ENCODE measurements at places on chromosomes 2 and 18.

DNA sequence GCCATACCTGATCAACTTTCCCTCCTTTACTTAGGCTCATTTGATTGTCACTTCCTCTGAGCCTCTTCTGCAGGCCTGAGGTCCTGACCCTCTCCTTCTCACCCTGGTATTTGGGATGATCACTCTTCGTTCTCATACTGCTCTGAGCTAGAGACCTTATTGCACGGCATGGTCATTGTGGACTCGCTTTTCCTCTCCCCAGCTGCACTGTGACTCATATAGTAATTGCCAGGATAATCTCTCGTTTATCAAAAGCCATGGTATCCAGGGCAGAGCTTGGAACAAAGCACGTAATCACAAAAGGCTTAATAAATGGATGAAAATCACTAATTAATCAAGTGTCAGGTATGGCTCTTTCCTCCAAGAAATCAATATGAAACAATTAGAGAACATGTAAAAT, 40.9 kb upstream of the TRIB2 start:
- DNase-seq, result no peak

GRCh38 chr2:207258263-207258991, 92.7 kb upstream of the KLF7 start:
- no peak for DNase-seq

GRCh38 chr2:207868855-207869596, 99.3 kb upstream of the FZD5 start:
- DNase-seq, result no peak

GRCh38 chr18:715626-716025, 3.2 kb upstream of the ENOSF1 start:
- no peak for DNase-seq

- DNase-seq, result no peak
These were observed 129.6 kb downstream of the GALNT14 start for GRCh38 chr2:31008561-31009114.

DNA sequence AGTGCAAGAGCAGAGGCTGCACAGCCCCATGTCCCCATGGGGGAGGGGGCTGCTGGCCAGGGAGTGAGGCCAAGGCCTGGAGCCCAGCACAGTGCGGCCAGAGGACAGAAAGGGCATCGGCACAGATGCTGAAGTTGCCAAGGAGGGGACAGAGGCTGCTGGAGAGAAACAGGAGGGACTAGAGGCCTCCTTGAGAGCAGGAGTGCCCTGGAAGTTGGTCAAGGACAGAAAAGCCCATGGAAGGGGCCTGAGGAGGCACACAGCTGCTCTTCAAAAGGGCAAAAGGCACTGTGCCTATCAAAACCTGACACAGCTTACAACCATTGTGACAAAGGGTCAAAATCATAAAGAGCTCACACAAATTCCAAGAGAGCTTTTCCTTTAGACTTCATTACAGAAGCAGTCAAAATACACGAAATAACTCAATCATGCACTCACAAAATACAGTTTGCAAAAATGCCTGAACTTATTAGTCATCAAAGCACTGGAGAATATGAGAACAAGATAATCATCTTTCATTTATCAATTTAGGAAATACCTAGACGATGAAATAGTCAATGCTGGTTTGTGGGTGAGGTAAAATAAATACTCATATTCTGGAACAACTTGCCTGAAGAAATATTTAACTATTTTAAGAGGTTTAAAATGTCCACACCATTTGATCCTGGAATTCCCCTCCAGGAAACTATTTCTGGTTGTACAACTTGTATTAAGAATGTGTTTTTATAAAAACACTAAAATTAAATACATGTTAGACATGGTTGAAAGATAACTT, 79.6 kb downstream of the USP40 start:
- DNase-seq, result no peak
